ENCODE measurements at places on chromosomes 3 and 15. TPM values are rescaled to one million over a fixed set of nuclear protein-coding genes. Genes with fewer than 3 reads are reported as not detected.

The U2SURP gene
- total RNA-seq = 91.5 TPM

The RTP3 gene
- not detected for total RNA-seq

The UACA gene
- total RNA-seq = 118 TPM

The RCCD1 gene
- total RNA-seq = 8.6 TPM

The HES1 gene
- total RNA-seq = 29.3 TPM

The KLHL40 gene
- total RNA-seq = not detected

The NANOGP8 gene
- total RNA-seq = 0.81 TPM

The DNAJA4 gene
- total RNA-seq = 27.2 TPM

The MOBP gene
- not detected for total RNA-seq

The STRIT1 gene
- total RNA-seq = not detected

The KCNH8 gene
- total RNA-seq = 0.07 TPM

The PGBD4 gene
- total RNA-seq = 0.27 TPM

The MASP1 gene
- total RNA-seq = 1.9 TPM

The CCDC191 gene
- total RNA-seq = 2.3 TPM

The BOC gene
- total RNA-seq = 33.4 TPM

The CYP8B1 gene
- total RNA-seq = not detected

All from thoracic aorta (tissue), 2 donors.